ENCODE measurements at places on chromosomes 2 and 18. TPM values are rescaled to one million over a fixed set of nuclear protein-coding genes. Genes with fewer than 3 reads are reported as not detected.

DNA sequence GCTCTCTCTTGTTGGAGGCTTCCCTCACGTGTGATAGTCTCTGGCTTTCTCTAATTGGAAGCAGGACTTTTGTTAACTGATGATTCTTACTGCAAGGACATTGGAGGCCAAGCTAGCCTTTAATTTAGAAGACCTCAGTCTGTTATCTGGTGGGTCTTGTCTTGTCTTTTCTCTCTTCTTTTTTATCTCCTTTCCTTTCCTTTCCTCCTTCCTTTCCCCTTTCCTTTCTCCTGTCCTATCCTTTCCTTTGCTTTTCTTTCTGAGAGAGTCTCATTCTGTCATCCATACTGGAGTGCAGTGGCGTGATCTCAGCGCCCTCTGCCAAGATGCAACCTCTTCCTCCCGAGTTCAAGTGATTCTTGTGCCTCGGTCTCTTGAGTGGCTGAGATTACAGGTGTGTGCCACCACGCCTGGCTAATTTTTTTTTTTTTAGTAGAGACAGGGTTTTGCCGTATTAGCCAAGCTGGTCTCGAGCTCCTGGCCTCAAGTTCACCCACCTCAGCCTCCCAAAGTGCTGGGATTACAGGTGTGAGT lies 18.1 kb downstream of the CCNYL1 start:
- no peak overlapping the region for H3K27ac ChIP-seq
- no peaks in the 10 kb centered on the region for H3K4me1 ChIP-seq
- H3K27me3 ChIP-seq: no peaks in the 10 kb centered on the region
- no peaks in the 10 kb centered on the region for H3K36me3 ChIP-seq
- no peak overlapping the region for H3K4me3 ChIP-seq
- DNase-seq: no peak

- DNase-seq: no peak
- no peaks in the 10 kb centered on the region for H3K27me3 ChIP-seq
- no peak overlapping the region for H3K27ac ChIP-seq
- no peaks in the 10 kb centered on the region for H3K4me1 ChIP-seq
- H3K36me3 ChIP-seq: no peaks in the 10 kb centered on the region
- H3K4me3 ChIP-seq: no peak overlapping the region
Measured at GRCh38 chr2:236981701-236982485, 103.8 kb upstream of the COPS8 start.

- peaks cover under 1% of the 10 kb centered on the region for H3K27me3 ChIP-seq
- no peak for DNase-seq
- H3K36me3 ChIP-seq: no peaks in the 10 kb centered on the region
- no peak overlapping the region for H3K27ac ChIP-seq
- H3K4me1 ChIP-seq: no peaks in the 10 kb centered on the region
- no peak overlapping the region for H3K4me3 ChIP-seq
Measured at GRCh38 chr2:2101924-2102323, 229.2 kb downstream of the MYT1L start.

DNA sequence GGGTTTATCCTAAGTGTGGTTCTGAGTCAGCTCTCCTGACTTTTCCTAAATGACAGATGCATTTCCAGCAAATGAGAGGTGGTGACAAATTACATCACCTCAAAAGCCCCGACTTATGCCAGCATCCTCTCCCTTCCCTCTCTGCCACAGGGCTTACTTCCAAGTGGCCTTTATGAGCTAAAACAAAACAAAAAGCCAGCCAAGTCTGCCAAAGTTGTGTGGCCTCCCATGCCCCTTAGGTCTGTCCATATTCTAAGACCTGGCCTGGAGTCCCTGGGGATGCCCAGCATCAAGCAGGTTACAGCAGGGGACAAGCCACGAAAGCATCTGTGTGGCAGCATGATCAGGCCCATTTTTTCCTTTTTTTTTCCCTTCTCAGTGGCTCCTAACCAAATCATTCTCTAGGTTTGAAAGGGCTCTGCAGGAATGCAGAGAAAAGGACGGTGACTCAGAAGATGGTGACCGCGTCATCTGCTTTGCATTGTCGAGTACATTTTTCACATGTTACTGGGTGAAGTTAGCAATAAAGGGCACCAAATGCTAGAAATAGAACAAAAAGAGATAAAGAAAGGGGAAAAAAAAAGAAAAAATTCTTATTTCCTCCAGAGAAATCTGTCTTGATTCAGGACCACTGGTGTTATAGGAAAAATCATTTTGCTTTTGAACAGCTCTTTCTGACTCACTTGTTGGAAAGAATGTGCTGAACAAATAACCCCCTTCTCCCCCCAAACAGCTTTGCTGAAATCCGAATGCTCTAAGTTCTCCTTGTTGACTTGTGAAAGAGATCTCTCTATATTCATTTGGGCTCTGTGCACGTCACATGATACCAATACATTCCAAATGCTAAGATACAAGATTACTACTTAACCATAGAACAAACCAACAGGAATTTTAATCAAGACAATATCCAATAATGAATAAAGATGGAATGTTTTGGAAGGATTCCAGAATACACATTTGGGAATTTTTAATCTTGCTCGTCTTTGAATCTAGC lies 178.7 kb downstream of the EN1 start:
- no peak overlapping the region for H3K4me3 ChIP-seq
- H3K4me1 ChIP-seq: peaks cover 3% of the 10 kb centered on the region
- no peak overlapping the region for H3K27ac ChIP-seq
- H3K27me3 ChIP-seq: no peaks in the 10 kb centered on the region
- no peaks in the 10 kb centered on the region for H3K36me3 ChIP-seq
- no peak for DNase-seq

- H3K4me3 ChIP-seq: no peak overlapping the region
- no peaks in the 10 kb centered on the region for H3K27me3 ChIP-seq
- no peak overlapping the region for H3K27ac ChIP-seq
- DNase-seq: peak; percentile 68
- H3K4me1 ChIP-seq: peaks cover under 1% of the 10 kb centered on the region
- no peaks in the 10 kb centered on the region for H3K36me3 ChIP-seq
Measured at GRCh38 chr2:97718051-97718882, 4.9 kb downstream of the ZAP70 start.

KYNU gene
- 0.38 TPM for total RNA-seq

DNA sequence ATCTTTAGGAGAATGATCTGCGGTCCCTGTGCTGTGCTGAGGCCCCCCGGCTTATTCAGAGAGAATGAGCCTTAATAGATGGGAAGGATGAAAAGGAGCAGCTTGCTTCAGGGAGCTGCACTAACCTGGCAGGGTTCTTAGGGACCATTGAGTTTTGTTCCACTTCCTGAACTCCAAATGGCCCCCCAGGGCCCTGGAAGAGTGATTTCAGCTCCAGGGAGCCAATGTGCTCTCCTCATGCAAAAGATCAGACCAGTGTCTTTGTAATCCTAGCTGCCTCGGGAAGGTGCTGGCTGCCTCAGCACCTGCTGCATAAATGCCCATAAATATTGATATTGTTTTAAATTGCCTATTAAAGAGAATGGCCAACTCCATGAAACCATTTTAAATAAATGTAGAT lies 210.2 kb downstream of the NCK2 start:
- H3K27me3 ChIP-seq: no peaks in the 10 kb centered on the region
- no peaks in the 10 kb centered on the region for H3K36me3 ChIP-seq
- H3K4me3 ChIP-seq: no peak overlapping the region
- no peak overlapping the region for H3K27ac ChIP-seq
- DNase-seq: no peak

TCF23 gene
- total RNA-seq: 0.68 TPM

- H3K27ac ChIP-seq: no peak overlapping the region
- H3K4me1 ChIP-seq: peaks cover 10% of the 10 kb centered on the region
- H3K36me3 ChIP-seq: peaks cover 23% of the 10 kb centered on the region
Measured at GRCh38 chr2:241034490-241035141, 36.2 kb downstream of the SNED1 start.

- H3K27me3 ChIP-seq: no peaks in the 10 kb centered on the region
- H3K4me1 ChIP-seq: peaks cover 27% of the 10 kb centered on the region
- H3K36me3 ChIP-seq: no peaks in the 10 kb centered on the region
- H3K4me3 ChIP-seq: peak overlapping the region; percentile 86
- peak; percentile 49 for DNase-seq
- H3K27ac ChIP-seq: peak overlapping the region; percentile 97
Measured at GRCh38 chr2:150486539-150487484, 655 bp downstream of the RND3 start.

EML6 gene
- total RNA-seq: 0.63 TPM
